ENCODE measurements at places on chromosomes 1 and 21. TPM values are rescaled to one million over a fixed set of nuclear protein-coding genes. Genes with fewer than 3 reads are reported as not detected.
A peak's percentile ranks its signal among the peaks of the same experiment; 100 is the strongest.

DNA sequence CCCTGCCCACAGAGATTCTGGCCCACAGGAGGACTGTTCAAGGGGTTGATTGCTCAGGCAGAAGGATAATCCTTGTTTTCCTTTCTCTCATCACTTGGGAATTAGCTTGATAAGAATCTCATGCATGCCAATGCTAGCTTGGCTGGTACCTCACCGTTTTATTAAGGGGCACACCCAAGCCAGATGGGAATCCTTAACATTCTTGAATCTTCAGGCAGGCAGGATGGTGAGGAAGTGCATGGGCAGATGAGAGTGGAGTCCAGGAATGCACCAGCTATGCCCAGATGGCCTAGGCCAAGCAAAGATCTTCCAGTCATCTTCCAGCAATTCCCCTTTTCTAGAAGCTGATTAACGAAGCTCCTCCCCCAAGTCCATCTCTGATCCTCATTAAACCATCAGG lies 4.1 kb upstream of the LCE7A start:
- H3K4me1 ChIP-seq: no peaks in the 10 kb centered on the region
- no peak overlapping the region for H3K4me3 ChIP-seq
- H3K27ac ChIP-seq: no peak overlapping the region
- no peak for DNase-seq

DNA sequence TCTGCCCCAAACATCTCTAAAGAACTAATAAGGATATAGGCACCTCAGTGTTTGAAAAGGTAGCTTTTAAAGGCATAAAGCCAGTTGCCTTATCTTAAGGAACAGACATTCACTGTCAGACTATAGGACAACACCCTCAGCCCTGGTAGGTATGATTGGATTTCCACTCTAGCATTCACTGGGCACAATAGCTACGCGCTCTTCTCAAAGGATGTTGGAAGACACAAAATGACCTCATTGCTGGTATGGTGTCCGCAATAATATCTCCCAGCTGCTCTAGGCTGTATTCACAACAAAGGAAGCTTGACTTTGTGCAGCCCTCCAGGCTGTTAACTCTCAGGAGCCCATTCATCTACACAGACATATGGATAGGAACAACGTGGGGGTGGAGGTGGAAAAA lies 119.4 kb upstream of the CXADR start:
- no peaks in the 10 kb centered on the region for H3K27me3 ChIP-seq
- H3K27ac ChIP-seq: no peak overlapping the region
- H3K4me3 ChIP-seq: no peak overlapping the region
- no peak for DNase-seq
- no peaks in the 10 kb centered on the region for H3K36me3 ChIP-seq
- H3K4me1 ChIP-seq: no peaks in the 10 kb centered on the region

The LRRC39 gene
- 0.58 TPM for total RNA-seq

DNA sequence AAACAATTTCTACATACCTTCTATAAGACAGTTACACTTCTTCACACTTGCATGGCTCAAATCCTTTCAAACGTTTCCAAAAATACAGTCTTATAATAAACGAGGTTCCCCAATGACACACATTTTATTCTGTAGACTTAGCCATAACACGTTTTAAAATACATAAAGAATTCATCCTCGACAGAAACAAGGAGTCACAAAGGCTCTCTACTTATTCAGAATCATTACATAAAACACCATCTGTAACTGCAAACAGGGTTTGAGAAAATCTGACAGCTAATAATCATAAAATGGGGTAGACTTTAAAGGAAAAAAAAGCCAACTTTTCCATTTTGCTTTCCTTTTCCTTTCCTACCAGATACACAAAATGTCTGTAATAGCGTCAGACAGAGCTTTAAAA lies 1.8 kb downstream of the PIK3R3 start:
- H3K4me3 ChIP-seq: peak overlapping the region; percentile 80
- DNase-seq: no peak
- peaks cover 15% of the 10 kb centered on the region for H3K4me1 ChIP-seq
- H3K27me3 ChIP-seq: peaks cover 21% of the 10 kb centered on the region

GRCh38 chr1:167371030-167371429 lies 147.3 kb downstream of the CD247 start:
- H3K27ac ChIP-seq: no peak overlapping the region
- H3K4me1 ChIP-seq: no peaks in the 10 kb centered on the region
- no peak overlapping the region for H3K4me3 ChIP-seq
- no peaks in the 10 kb centered on the region for H3K27me3 ChIP-seq

The ZYG11B gene
- 30.5 TPM for total RNA-seq

DNA sequence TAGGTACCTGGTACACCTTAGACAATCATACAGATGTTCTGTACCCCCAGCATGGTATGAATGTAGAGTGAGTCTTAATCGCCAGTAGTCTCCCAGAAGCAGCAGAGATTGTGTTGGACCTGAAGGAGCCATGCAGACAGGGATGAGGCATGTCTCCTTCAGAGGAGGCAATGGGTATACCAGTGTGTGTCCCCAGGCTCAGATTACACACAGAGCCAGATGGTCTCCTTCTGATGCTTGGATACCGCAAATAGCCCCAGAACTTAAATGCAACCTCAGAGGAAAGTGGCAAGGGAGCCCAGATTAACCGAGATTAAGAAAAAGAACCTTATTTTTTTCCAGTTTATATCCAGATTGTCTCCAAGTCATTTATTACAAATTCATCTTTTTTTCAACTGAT lies 96.8 kb upstream of the C21orf91 start:
- H3K36me3 ChIP-seq: no peaks in the 10 kb centered on the region
- no peak for DNase-seq
- no peaks in the 10 kb centered on the region for H3K27me3 ChIP-seq
- no peaks in the 10 kb centered on the region for H3K4me1 ChIP-seq
- no peak overlapping the region for H3K27ac ChIP-seq
- no peak overlapping the region for H3K4me3 ChIP-seq

DNA sequence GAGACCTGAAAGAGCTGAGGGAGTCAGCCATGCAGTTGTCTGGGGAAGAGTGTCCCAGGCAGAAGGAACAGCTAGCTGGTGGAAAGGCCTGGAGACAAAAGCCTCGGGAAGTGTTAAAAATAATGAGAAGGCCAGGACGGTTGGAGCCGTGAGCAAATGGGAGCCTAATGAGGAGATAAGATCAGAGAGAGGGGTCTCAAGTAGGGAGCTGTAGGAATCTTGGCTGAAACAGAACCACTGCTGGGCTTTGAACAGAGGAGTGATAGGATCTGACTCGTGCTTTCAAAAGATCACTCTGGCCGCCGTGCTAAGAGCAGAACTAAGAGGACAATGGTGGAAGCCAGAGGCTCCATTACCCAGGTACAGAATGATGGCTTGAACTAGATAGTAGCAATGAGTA lies 1.9 kb upstream of the FOXJ3 start:
- no peaks in the 10 kb centered on the region for H3K36me3 ChIP-seq
- H3K27ac ChIP-seq: peak overlapping the region; percentile 90
- no peak for DNase-seq

- no peak overlapping the region for H3K4me3 ChIP-seq
- H3K27ac ChIP-seq: peak overlapping the region; percentile 24
- peaks cover 17% of the 10 kb centered on the region for H3K4me1 ChIP-seq
- no peaks in the 10 kb centered on the region for H3K36me3 ChIP-seq
Measured at GRCh38 chr1:161192476-161193465, 6.1 kb downstream of the ADAMTS4 start.

The CELA3B gene
- total RNA-seq: not detected

DNA sequence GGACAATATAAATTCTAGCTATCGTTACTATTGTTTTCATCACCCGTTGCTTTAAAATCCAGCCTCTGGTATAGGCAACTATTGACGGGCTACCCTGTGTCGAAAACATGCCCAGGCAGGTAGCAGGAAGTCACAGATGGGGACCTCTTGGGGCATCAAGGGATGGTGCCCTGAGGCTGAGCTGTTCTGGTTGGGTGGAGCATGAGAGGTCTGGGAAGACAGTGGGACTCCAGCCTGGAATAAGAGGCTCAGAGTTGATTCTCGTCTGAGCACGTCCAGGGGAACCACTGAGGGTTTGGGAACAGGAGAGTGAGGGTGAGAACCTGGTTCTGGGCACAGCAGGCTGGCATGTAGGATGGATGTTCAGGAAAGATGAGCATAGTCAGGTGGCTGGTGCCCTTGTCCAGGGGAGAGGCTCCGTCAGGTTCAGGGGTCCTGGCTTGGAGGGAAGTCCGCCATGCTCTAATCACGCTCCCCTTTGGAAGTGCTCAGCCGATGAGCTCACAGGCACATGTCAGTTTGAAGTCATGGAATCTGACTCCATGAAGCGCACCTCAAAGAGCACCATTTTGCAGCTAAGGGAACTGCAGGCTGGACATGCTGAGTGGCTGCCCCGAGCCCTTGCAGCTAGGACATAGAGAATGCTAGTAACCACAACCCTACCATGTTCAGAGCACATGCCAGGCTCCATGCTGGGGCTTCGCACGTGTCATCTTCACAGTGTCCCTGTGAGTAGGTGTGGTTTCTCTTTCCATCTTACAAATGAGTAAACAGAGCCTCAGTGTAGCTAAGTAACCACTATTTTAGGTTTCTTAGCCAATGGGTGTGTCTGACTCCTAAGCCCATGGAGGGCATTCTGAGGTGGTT lies 21.0 kb downstream of the PCSK9 start:
- H3K27me3 ChIP-seq: no peaks in the 10 kb centered on the region
- peaks cover 13% of the 10 kb centered on the region for H3K4me1 ChIP-seq
- H3K27ac ChIP-seq: no peak overlapping the region

DNA sequence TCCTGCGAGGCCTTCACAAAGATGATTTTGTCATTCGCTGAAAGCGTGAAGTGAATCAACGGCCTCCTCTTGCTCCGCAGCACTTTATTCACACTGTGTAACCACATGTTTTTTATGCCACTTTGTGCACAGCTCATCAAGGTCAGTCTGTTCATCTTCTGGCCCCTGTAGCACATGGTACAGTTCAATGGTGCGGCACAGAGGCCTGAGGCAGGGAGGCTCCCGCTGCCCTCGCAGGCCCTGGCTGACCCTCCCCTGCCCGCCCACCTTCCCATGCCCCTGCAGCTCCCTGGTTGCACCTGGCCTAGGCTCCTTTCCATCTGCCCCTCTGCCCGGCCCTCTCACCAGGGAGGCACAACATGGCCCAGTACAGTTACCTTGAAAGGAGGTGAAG lies 87.5 kb downstream of the CD247 start:
- no peak overlapping the region for H3K4me3 ChIP-seq
- no peak for DNase-seq
- H3K27me3 ChIP-seq: no peaks in the 10 kb centered on the region

The KCNJ10 gene
- not detected for total RNA-seq

DNA sequence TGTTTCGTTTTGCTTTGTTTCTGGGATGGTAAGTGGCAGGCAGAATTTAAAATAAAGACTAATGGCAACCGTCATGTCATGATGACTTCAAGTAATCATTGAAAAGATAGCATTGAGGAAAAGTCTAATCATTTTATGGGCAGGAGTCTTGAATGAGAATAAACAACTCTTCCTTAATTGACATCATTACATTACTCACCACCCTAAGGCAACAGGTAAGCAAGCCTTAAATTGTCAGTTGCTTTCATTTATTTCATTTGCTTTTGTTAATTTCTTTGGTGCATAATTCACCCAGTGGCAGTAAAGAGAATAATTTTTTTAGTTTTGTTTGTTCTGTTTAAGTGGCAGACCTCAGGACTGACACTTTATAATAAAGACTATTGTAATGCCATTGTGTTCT lies 669.0 kb downstream of the RWDD3 start:
- no peaks in the 10 kb centered on the region for H3K4me1 ChIP-seq
- H3K27ac ChIP-seq: no peak overlapping the region
- DNase-seq: no peak
- H3K36me3 ChIP-seq: no peaks in the 10 kb centered on the region

The A3GALT2 gene
- total RNA-seq: not detected

The PDZK1IP1 gene
- 41.2 TPM for total RNA-seq

The RBM11 gene
- total RNA-seq: 1.7 TPM

GRCh38 chr21:42558846-42559245 lies 45.2 kb downstream of the SLC37A1 start:
- no peaks in the 10 kb centered on the region for H3K27me3 ChIP-seq
- peaks cover 51% of the 10 kb centered on the region for H3K36me3 ChIP-seq
- peak; percentile 6 for DNase-seq
- no peak overlapping the region for H3K27ac ChIP-seq
- no peak overlapping the region for H3K4me3 ChIP-seq
- H3K4me1 ChIP-seq: no peaks in the 10 kb centered on the region

All from upper lobe of right lung (tissue), 1 donor.